Right renal pelvis (tissue), 4 donors: ENCODE measurements at places on chromosomes 1 and 21. TPM values are rescaled to one million over a fixed set of nuclear protein-coding genes. Genes with fewer than 3 reads are reported as not detected.

DNA sequence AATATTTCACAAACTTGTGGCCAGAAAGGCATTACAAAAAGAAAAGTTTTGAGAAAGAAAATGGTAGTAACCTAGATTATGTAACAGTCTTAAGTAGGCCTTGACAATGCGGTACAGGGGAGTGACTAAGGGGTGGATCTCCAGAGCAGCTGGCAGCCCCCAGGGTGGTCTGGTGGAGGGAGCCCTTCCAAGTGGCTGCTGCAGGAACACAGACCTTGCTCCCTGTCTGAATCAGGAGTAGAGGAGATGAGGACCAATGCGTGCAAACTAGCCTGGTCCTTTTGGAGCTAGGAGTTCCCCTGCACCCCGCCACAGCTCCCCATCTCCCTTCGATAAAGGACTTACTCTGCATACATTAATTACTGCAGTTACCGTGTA is 189.0 kb downstream of the NFIA start:
- DNase-seq: no peak

DNA sequence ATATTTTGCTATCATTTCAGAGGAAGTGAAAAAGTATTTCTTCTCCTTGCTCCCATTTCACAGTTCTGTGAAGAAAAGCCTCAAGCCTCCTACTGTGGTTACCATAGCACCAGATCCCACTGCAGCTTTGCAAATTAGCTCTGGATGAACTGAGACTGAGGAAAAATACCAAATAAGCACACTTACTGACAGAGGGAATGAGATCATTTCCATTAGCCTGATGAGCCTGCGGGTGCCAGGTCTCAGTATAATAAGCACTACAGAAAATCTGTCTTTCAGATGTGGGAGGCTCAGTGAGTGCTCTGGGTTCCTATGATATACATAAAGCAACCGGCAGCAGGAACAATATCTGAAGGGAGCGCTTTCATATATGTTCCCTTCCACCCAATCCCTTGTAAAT is 21.4 kb downstream of the XKR8 start:
- no peak for DNase-seq

DNA sequence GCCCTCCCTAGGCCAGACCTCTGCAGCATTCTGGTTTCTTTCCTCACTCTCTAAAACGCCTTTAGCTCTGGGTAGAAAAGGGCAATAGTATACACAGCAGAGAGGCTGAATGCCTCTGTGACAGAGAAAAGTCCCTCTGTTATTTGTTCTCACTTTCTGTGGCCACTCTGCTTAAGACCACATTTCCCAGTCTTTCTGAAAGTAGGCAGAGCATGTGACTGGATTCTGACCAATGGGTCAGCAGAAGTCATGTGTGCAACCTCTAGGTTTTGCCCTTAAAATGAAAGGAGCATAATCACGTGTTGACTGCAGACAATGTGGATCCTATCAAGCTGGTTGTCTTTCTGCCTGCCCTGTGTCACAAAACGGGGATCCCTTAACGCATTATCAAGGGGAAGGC is 79.7 kb upstream of the MARK1 start:
- no peak for DNase-seq

- DNase-seq: no peak
Observed at GRCh38 chr1:168408884-168409283, 128.2 kb downstream of the TBX19 start.

DNA sequence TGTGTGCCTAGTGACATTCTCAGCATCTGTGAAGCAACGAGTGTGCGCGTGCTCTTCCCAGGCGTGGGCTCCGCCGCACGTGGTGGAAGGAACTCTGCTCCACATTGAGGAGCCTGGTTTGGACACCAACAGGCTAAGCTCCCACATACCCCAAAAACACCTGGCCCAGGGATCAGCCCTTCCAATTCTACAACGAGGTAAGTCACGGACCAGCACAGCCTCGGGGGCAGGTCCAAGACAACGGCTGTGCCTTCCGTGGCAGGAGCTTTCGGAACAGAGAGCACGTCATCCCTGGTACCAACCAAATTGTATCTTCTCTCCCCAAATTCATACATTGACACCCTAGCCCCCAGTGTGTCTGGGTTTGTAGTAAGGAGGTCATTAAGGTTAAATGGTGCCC is 27.2 kb upstream of the PDE9A start:
- DNase-seq: no peak

DNA sequence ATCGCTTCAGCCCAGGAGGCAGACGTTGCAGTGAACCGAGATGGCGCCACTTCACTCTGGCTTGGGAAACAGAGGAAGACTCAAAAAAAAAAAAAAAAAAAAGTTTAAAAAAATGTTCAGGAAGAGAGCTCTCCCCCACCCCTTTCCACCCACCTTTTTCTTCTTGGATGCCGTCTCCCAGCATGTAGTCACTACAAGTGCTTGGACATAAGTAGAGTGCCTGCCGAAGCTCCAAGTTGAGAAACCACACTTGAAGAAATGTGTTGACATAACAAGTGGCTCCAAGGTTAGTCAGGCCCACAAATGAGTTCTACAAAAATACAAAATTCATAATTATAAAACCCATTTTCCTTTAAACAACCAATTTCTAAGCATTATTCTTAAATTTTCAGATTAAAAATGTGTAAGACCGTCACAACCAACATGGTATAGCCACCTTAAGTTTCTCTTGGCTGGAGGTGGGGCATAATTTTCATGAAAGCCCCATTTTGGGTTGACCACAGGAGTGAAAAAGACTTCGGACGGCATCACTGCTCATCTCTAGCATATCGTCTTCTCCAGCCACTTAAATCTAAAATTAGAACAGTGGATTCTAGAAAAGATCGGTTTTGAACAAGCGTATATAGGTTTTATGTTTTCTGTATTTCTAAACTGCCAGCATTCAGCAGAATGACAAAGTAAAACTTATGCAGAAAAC is 26.4 kb downstream of the USP48 start:
- DNase-seq: no peak

DNA sequence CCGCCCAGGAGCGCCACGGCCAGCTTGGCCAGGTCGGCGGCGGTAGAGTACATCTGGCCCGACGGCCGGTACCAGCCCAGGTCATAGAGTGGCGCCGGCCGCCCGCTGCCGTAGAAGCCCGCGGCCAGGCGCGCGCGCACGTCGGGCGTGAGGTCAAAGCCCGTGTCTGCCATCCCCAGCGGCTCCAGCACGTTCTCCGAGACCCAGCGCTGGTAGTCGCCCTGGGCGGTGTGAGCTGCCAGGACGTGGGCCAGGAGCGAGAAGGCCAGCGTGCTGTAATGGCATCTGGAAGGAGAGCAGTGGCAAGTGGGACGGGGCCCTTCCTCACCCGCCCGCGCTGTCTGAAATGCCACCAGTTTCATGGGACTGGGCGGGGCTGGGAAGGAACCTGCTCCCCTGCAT is 18.9 kb downstream of the LACTBL1 start:
- DNase-seq: no peak

GRCh38 chr1:46784666-46785065 is 14.2 kb upstream of the CYP4B1 start:
- no peak for DNase-seq

- no peak for DNase-seq
Observed at GRCh38 chr1:1069056-1069710, 4.9 kb downstream of the RNF223 start.

DNA sequence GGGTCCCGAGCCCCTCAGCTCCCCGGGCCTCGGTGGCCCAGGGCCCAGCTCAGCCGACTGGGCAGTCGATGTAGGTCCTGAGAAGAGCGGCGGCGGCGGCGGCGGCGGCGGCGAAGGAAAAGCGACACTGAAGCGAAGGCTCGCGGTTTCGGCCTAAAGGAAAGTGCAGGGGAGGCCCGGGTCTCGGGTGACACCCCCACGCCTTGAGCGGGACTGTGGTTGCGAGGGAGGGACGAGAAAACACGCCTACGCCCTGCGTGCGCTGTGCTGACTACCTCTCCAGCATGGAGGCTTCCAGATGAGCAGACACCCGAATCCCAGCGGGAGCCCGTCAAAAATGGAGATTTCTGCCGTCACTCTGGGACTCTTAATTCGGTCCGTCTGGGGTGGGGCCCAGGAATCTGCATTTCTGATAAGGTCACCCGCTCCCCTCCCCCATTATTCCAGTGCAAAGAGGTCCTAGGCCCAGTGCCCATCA is 31.2 kb downstream of the DNTTIP2 start:
- peak; percentile 47 for DNase-seq

DNA sequence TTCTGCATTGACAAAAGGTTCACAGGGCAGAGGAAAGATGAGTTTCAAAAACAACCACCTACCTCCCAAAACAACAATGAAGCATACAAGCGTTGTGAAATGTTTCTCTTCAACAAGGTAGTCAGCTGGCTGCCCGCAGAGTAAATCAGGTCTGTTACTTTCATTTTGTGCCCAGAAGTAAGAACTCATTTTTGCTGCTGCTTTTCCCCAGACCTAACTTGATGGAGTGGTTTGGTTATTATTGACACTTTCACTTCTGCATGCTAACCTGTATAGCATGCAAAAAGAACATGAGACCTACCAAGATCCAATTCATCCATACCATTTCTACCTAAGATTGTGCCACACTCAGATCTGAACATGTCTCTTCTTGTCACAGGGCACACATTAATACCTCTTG is 1.3 kb downstream of the SLC9C2 start:
- DNase-seq: no peak

DNA sequence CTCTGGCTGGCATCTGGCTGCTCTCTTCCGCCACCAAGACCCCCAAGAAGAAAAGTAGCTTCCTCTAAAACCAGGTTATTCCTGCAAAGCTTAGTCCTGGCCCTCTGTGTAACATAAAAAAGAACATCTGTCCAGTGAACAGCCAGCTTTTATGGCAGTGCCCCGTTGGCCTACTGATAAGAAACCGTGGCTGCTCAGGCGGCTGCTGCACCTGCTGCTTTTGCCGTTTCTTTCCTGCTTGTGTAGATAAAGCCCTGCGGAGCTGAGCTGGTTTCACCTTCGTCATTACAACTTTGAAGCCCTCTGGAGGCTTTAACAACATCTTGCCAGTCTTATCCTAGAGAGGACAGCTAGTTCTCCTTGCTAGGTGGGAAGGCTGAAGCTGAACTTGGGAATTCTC is 20.5 kb downstream of the ELAPOR1 start:
- DNase-seq: no peak

DNA sequence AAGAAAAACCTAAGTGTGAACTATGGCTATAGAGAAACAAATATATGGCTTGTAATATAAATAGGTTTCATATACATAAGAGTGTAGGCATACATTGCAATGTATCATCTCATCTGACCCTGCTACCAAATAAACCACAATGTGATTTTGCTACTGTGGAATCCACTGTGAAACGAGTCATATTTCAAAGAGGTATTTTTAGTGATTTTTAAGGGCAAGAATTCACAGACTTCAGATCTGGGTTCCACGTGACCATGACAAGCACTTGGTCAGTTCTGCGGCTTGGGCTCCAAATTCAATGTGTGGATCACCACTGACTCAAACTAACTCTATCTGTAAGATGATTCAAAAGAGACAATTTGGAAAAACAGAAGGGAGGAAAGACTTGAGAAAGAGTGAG is 147.0 kb upstream of the ERG start:
- DNase-seq: no peak

DNA sequence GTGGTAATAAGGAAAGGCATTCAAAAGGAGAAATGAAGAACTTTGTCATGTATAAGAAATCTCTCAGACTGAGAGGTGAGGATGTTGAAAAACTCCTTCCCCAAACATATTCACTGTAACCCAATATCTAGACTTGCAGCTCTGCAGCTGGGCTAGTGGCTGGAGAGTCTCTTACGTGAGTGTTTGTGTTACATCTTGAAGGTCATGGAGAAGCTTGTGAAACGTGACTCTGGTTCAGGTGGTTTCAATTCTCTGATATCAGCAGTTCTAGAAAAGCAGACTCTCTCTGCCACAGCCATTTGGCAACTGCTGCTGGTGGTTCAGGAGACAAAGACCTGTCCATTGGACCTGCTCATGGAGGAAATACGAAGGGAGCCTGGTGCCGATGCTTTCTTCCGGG is 55.0 kb upstream of the EPHA8 start:
- no peak for DNase-seq

- DNase-seq: no peak
Observed at GRCh38 chr21:15695241-15695640, 34.5 kb upstream of the USP25 start.

DNA sequence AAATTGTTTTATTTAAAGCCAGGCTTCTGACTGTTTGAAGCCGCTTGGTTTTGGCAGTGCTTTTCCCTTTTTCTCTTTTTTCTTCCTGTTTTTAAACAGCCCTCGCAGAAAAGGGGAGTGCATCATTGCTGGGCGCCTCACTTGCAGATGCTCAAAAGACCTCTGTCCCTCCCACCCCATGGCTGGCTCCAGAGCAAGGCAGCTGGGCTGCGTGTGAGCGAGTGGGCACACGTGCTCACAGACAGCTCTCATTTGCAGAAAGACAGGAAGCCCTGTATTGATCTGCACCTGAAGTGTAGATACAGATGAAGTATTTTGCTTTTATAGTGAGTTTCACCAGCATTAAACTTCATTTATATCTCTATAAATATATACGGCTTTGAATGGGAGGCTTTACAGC is 8.8 kb downstream of the TNR start:
- no peak for DNase-seq

The LCE1F gene
- not detected for polyA plus RNA-seq

The B3GALT6 gene
- 18.1 TPM for polyA plus RNA-seq

The DISC1 gene
- 5.3 TPM for polyA plus RNA-seq

The HRNR gene
- polyA plus RNA-seq: 1.0 TPM

The GRIK1 gene
- 2.5 TPM for polyA plus RNA-seq

The TMPRSS15 gene
- polyA plus RNA-seq: 0.29 TPM

The ATP6V1G3 gene
- 7.6 TPM for polyA plus RNA-seq

The GAS5 gene
- 590 TPM for polyA plus RNA-seq

The PLEKHN1 gene
- 0.30 TPM for polyA plus RNA-seq

The PPP1R12B gene
- 16.2 TPM for polyA plus RNA-seq

The SYT14 gene
- polyA plus RNA-seq: 0.24 TPM
